ENCODE measurements at places on chromosomes 4 and X.
A peak's percentile ranks its signal among the peaks of the same experiment; 100 is the strongest.

DNA sequence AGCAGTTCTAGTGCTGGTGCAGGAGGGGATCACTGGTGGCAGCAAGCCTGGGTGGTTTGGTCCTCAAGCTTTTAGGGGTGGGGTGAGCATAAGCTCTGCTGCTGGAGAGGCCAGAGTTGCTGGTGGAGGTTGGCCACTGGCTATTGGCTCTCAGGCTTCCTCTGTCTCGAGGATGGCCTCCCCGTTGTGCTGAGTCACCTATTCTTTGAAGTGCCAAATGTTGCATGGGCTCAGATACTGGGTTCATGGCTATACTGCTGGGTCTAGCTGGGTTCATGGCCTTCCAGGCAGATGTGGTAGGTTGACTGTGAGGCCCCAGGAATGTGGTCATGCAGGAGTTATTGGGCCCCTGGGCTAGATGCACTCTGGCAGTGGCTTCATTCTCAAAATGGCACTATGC is 466.3 kb downstream of the NAF1 start:
- DNase-seq, result no peak

- no peak for DNase-seq
Measured at GRCh38 chrX:147739196-147739595, 172.5 kb upstream of the FMR1 start.

GRCh38 chr4:26474551-26474950 is 15.7 kb downstream of the CCKAR start:
- no peak for DNase-seq

DNA sequence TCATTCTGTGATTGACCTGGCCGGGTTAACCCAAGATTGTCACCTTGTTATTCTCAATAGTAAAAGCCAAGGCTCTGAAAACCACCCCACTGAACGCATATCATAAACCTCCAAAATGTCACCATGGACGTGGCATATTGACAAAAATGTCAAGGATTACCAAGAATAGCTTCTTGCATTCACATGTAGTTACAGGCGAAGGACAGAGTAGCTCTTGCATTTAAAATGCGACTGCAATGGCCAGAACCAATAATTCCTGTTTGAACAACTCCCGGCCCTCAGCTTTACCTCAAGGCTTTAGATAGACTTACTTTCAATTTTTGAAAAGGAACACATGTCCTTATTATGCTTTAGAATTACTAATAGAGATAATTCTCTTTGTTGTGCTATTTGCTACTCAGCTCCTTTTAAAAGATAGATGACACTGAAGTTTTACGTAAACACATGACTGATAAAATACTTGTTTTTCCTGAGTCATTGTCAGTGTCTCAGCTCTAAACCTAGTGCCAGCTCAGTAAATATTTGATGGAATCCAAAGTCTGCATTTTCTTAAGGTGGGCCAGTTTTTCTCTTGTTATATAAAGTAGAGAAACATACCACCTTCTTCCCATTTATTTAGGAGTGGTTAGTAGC is 66.3 kb downstream of the CLDN34 start:
- DNase-seq, result no peak

DNA sequence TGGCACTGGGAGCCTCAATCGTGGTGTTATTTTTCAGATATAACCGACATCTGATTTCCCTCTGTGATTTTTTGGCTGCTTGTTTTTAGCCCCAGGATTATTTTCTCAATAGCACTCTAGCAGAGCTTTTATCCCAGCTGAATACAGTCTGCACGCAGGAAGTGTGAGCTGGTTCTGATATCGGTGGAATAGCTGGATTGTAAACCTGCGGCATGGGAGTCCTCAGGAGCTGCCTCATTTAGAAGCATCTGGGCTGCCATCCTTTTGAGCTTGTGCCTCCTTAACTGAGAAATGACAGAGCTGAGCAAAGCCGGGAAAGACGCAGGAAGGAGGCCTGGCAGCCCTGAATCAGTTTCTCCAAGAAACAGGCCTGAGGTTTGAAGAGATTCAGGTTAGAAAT is 28.4 kb upstream of the GRPEL1 start:
- DNase-seq, result no peak

DNA sequence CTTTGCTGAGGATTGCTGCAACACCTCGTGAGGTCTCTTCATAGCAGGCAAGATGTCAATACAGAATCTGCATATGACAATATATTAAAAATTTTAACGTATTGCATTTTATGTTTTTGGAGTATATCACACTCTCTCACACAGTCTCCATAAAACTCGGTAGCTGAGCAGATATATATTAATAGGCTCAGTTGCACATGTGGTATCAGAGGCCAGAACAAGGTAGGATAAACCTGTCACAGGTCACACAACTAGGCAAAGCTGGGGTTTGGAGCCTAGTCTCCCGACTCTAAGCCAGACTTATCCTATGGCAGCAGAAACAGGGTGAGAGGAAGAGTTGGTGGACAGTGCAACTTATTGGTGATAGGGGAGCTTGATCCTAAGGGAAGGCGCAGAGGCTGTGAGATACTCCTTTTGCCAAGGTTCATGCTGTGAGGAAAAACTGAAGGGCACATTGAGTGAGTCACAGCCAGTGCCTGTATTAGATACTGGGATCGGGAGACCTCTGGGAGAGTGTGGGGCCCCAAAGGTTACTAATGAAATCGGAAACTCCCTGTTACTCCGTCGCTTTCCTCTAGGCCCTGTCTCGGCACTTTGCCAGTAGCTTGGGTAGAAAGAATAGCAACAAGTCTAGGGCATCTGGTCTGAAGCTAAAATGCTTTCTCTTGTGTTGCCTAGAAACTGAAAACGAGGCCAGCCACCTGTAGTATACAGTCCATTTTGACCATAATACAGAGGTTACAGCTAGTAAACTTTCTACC is 195.7 kb downstream of the ARHGAP10 start:
- DNase-seq, result no peak

DNA sequence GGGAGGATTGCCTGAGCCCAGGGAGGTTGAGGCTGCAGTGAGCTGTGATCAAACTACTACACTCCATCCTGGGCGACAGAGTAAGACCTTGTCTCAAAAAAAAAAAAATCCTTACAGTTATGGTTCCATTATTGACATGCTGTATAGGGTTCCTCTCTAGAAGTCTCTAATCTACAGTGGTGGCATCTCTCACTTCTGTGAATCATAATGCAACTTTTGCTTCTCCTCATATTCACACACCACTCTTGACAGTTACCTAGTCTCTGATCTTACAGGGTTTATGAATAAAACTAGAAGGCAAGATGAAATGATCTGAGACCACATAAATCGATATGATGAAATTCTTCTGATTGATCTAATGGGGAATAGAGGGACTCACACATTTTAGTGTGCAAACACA is 40.6 kb downstream of the DOCK11 start:
- no peak for DNase-seq

DNA sequence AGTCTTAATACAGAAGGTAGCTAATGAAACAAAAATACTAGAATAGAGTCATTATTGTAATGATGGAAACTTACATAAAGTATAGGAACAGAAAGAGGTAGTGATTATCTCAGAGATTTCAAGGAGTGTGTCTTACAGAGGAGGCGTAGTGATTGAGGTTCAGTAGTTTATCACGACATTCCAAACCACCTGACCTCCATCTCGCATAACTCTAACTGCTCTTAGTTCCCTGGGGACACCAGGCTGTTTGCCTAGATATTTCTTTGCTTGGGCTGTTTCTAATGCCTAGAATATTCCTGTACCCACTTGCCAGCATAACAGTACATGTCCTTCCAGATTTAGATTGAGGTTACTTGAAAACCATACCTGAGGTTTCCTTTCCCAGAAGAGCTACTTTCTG is 29.1 kb downstream of the STAG2 start:
- DNase-seq, result no peak

- DNase-seq, result no peak
Measured at GRCh38 chrX:129823522-129823921, 20.2 kb downstream of the ZDHHC9 start.

GRCh38 chr4:105909787-105910281 is 14.6 kb downstream of the NPNT start:
- DNase-seq, result no peak

DNA sequence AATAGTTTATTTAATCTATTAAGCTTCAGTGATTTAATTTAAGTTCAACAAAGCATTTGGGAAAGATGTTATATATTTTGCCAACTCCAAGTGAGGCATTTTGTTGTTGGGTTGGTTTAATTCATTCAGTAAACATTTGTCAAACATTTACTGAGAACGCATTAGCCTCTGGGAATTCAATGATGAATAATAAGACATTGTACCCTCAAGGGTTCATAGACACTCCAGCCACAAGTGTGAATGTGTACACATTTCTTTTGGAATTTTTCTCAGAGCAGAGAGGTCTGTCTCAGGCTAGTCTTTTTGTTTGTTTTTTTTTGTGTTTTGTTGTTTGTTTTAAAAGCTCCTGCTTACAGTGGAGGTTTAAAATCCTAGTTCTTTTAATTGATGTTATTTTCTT is 203.9 kb downstream of the SOWAHB start:
- DNase-seq, result no peak

DNA sequence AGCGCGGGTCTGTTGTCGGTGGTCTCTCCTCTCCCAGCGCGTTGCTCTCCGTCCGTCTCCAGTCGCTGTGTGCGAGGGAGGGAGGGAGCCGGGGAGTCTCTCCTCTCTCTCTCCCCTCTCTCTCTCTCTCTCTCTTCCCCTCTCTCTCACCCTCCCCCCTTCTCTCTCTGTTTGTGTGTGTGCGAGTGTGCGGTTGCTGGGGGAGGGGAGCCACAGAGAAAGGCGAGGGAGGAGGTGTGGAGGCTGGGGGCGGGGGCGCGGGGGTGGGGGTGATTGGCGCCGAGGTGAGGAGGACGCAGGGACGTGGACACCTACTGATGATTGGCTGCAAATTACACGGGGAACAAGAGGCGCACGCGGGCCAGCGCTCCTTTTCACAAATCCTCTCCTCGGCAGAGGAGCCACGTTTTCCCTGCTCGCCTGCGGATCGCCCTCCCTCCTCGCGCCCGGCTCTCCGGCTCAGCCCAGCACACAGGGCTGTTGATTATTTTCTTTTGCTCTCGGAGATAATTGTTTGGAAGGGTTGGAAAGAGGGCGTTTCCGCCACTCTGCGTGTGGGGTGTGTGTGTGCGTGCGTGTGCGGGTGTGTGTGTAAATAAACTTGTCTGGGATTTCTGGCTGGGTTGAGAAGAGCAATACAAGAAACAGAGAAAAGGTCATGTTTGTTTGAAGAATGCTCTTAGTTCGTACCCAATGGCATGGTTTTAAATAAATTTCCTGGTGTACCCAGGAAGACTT is at the start of gene CXXC4:
Gene CXXC4 (minus strand): TSS at position 73 of the 738 bp plus-strand sequence. CDS start 3,092 bp downstream, outside the sequence.
- peak; percentile 65 for DNase-seq

- no peak for DNase-seq
Measured at GRCh38 chr4:53478671-53479456, 101.4 kb downstream of the FIP1L1 start.

Measured in substantia nigra (tissue), 51 donors.